Globus pallidus (tissue), 1 donor: ENCODE measurements at places on chromosomes 7 and 10.

DNA sequence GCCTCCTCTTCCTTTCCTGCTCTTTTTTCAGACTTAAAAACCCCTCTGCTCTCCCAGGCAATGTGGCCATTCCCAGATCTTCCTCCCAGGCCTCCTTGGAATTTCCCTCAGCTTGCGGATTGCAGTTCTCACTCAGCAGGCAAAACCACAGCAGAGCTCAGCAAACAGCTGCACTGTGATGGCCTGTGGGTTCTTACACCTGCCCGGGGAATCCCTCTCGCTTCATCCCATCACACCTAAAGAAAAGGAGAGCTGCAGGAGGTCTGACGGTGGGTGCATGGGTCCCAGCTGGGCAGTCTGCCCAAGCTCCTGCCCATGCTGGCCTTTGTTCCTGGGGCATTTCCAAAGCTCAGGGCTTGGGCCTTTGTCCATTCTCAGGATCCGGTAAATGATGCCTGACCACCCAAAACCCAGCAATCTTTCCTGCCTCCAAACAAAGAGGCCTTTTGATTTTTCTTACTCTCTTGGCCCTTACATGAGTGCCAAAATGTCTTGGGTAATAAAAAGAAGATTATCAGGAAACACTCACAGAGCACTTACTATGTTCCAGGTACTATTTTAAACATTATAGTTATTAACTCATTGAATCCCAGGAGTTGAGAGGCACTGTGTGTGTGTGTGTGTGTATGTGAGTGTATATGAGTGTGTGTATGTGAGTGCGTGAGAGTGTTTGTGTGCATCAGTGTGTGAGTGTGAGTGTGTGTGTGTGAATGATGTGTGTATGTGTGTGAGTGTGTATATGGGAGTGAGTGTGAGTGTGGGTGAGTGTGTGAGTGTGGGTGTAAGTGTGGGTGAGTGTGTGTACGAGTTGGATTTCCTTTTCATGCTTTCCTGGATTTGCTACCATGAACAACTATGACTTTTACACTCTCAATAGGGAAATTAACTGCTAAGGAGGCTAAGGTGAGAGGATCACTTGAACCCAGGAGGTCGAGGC lies 64.5 kb upstream of the PODXL start:
- DNase-seq: no peak

DNA sequence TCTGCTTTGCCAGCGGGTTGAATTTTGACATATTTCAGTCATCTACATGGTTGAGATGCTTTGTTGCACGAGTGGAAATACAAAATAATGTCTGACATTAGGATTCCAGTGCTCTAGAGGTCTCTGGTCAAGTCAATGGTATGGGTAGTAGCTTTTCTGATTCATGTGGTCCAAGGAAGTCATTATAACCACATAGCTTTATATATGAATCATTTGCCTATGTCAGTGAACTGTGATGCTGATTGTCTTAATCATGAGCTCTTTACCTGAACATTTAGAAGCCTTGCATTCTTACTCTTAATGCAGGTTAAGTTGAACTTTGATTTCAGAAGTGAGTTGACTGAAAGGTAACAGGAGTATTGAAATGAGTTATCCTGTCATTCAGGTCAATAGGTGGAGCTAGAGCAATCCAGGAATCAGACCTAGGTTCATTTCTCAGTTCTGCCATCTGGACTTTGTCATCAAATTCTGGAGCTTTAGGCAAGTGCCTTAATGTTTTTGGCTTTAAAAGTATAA lies 3.3 kb downstream of the MAPK8 start:
- DNase-seq: no peak

DNA sequence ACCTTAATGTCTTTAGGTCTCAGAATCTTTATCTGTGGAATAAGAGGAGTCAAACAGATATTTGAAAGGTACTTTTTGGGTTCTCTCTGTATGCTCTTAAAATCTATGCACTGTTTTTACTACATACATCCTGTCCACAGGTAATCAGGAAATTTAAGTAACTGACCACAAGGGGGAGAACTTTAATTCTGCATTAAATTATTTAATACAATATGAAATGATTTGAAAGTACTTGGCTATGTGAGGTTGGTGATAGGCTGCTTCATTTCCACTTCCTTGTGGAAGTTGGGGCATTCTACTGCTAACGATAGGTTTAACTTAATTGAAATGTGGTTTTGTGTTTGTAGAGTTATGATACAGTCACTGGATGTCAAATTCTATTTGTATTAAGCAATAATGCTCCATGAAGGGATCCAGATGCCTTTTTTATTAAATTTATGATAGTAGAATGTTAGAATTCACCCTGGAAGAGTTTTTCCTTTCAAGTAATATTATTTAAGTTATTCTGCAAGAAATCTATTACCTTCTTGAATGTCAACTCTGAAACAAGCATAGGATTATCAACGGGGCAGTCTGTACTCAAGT lies 6.0 kb downstream of the TEX47 start:
- no peak for DNase-seq

DNA sequence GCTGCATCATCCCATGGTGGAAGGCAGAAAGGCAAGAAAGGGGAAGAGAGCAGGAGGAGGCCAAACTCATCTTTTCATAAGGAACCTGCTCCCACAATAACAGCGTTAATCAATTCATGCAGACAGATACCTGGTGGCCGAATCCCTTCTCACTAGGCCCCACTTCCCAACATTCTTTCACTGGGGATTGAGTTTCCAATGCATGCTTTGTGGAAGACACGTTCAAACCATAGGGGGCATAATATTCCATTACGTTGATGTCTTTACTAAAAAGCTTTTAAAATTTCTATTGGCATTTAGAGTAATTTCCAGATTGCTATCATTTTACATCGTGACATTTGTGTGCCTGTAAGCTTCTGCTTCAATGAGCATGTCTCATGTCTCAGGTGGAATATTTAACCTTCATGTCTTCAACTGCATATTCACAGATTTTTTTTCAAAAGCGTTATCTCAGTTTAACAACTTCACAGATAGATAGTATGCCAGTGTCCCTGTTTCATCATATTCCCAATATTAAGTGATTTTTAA lies 88.5 kb downstream of the LHFPL3 start:
- DNase-seq: no peak

GRCh38 chr7:130367088-130367755 lies 13.1 kb upstream of the CPA1 start:
- DNase-seq: no peak

DNA sequence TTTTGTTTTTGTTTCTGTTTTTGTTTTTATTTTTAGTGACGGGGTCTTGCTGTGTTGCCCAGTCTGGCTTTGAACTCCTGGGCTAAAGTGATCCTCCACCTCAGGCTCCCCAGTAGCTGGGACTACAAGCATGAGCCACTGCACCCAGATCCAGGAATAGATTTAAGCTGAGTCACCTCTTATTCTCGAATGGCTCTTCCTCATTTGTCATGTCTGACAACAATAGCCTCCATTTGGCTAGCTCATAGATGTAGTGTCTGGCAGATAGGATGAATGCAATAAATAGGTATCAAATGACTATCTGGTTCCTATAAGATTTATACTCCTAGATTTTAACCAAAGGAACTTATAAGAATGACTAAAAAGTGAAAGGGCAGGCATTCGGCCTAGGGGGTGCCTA lies 172.9 kb downstream of the TMEM26 start:
- DNase-seq: no peak

- DNase-seq: no peak
These were observed 561.6 kb downstream of the TCERG1L start for GRCh38 chr10:130749911-130750310.

GRCh38 chr10:91798649-91799611 lies 704 bp downstream of the TNKS2 start:
- DNase-seq: peak; percentile 45

DNA sequence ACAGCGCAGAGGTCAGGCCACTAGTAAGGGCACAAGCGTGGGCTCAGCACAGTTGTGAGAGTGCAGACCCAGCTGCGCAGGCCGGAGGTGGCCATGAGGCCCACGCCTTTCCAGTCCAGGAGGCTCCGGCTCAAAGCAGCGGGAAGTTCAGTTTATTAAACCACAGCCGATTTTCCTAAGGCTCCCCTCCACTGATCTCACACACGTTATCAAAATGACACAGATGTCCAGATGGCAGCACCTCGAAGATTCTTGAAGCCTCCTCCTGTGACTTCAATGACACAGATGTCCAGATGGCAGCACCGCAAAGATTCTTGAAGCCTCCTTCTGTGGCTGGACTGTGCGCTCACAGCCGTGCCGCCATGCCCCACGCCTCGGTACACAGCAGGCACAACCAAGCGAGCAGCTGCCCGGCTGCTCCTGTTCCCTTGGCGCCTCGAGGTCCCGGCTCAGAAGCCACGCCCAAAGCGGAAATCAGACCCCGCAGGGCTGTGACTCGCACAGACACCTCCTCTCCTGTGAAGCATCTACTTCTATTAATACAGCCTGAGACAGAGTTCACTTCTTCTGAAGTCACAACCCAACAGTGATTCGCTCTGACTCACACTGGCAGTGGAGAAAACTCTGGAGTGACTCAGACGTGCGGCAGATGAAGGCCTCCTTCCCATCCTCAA lies 122.7 kb downstream of the MAD1L1 start:
- no peak for DNase-seq

DNA sequence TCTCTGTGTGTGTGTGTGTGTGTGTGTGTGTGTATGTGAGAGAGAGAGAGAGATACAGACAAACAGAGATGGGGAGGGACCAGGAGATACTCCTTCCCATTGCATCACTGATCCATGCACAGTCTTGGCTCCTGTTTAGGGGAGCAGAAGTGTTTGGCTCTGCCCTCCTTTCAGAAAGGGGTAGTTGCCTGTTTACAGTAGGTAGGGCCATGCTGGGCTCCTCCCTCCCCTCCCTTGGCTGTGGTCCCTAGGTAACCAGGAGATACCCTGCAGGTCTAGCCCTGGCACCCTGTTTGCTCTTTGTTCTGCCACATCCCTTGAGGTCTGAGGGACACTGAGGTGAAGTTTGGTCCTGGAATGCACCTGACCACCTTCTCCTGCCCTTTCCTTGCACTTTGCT lies 95.3 kb downstream of the RAMP3 start:
- DNase-seq: no peak

DNA sequence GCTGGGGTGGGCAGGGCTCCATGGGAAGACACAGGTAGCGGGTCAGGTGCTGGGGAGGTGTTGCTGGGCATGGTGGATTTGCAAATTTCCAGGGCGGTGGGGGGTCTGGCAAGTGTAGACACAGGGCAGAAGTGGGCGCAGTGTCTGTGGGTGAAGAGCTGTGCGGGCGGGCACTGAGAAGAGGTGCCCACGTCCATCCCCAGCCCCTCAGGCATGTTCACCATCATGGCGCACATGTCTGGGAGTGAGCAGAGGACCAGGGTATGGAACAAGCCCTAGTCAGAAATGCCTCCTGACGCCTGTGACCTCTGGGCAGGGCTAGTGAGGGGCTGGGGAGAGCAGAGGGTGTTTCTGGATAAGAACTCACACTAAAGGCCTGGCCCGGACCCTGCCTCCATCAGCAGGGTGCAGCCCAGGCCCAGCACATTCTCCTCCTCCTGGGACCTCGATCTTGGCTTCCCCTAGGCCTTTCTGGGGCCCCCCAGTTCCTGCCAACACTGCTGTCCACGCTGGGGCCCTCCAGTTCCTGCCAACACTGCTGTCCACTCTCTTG lies 612.9 kb downstream of the PTPRN2 start:
- no peak for DNase-seq

GRCh38 chr7:45938626-45939302 lies 17.7 kb upstream of the IGFBP3 start:
- DNase-seq: no peak

DNA sequence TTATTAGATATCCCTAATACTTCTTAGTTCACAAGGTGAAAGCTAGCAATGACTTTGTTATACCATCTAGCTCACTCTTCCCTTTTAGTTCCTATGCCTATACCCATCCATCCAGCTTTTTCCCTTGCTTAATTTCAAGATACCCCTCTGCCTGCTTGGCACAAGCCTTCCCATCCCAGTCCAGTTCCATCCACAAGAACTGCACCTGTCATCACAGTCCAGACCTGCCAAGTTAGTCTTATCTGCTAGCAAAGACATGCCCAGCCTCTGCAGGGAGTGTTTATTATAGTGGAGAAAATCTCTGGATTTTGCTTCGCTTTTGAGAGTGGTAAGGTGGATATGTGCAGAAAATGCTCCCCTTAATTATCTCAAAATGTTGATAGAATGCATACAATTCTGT lies 158.2 kb downstream of the ST7 start:
- no peak for DNase-seq

GRCh38 chr10:69010151-69010640 lies 21.6 kb downstream of the KIFBP start:
- DNase-seq: no peak

DNA sequence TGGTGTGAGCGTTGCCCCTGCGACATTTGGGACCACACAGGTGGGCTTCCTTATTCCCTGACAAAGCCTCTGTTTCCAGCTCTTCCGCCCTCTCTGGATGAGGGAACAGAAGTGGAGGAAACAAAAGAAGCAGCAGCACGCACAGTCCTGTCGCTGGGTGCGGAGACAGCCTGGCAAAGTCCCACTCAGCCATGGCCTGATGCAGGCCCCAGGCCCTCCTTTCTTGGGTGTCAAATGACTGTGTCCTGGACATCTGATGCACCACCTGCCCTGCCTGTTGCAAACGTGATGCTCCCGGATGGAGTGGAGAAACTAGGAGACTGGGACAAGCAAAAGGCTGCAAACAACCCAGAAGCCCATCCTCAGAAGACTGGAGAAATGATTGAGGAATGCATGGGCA lies 20.7 kb downstream of the ZMIZ2 start:
- DNase-seq: no peak

GRCh38 chr10:111999915-112000302 lies 183.7 kb downstream of the GPAM start:
- no peak for DNase-seq

- no peak for DNase-seq
These were observed 38.5 kb downstream of the CABCOCO1 start for GRCh38 chr10:61701055-61701705.

GRCh38 chr7:138865843-138866242 lies 67.8 kb upstream of the ATP6V0A4 start:
- DNase-seq: no peak

DNA sequence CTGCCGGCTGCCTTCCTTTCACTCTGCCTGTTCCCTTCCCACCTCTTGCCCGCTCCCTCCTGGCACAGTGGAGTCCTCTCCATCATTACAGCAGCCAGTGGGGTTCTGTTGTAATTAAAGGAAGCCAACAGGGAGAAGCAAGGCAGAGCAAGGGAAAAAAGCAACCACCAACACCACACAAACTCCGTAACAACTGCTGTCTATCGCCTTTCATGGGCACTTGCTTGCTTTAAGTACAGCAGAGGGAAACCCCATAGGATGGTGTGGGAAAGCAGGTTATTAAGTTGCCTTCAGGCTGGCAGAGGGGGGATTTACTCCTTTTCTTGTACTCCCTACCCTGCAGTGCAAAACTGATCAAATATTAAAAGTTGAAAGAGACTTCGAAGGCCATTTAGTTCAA lies 22.0 kb downstream of the SORCS3 start:
- no peak for DNase-seq

- DNase-seq: no peak
These were observed 602.9 kb upstream of the PFKP start for GRCh38 chr10:2464483-2464882.

GRCh38 chr7:4774658-4775249 lies 669 bp upstream of the AP5Z1 start:
- DNase-seq: no peak
